ENCODE measurements at places on chromosomes 5 and 9. TPM values are rescaled to one million over a fixed set of nuclear protein-coding genes. Genes with fewer than 3 reads are reported as not detected.

DNA sequence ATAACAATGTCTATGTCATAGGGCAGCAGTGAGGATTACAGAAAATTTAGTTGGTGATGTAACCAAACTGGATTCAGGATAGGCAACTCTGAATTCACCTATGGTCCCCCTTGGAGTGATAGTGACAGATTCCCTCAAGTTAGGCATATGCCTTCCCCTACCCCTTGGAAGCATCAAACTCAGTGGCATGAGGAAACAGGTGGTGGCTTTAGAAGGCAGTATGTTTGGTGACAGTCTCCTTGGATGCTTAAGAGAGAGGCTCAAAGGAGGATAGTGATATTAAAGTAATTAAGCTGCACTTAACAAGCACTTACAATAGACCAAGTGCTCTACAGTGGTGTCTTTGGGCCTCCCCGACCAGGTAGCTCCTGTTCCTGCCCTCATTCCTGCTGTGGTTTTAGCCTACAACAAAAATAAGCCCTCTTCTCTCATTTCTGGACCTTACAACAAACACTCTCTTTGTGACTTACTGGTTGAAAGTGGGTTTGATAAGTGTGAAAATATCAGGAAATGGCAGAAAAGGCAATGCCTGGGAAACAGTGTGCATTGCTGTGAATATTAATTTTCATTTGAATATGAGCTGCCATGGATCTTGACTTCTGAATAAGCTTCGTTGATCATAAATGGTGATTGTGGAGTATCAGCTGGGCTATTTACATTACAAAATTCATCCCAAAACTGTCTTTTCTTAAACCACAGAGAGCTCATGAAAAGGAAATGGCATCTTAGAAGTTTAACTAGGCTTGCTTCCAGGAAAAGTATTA, 29.2 kb downstream of the NR4A3 start:
- DNase-seq = no peak

DNA sequence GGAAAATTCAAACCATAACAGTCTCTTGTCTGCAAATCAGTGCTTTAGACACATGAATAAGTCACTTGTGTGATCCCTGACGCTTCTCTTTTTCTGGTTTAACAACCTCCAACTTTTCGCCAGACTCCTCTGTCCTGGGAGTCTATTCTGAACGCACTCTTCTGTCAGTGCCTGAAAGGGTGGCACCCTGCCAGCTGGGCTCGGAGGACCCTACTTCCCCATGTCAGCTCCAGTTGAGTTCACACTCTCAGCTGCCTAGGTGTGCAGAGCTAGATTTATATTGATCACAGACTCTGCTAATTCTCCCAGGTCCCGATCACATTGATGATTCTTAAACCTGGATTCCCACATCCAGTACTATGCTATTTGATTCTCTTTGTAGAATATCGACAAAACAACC, 649.1 kb downstream of the BNC2 start:
- no peak for DNase-seq

DNA sequence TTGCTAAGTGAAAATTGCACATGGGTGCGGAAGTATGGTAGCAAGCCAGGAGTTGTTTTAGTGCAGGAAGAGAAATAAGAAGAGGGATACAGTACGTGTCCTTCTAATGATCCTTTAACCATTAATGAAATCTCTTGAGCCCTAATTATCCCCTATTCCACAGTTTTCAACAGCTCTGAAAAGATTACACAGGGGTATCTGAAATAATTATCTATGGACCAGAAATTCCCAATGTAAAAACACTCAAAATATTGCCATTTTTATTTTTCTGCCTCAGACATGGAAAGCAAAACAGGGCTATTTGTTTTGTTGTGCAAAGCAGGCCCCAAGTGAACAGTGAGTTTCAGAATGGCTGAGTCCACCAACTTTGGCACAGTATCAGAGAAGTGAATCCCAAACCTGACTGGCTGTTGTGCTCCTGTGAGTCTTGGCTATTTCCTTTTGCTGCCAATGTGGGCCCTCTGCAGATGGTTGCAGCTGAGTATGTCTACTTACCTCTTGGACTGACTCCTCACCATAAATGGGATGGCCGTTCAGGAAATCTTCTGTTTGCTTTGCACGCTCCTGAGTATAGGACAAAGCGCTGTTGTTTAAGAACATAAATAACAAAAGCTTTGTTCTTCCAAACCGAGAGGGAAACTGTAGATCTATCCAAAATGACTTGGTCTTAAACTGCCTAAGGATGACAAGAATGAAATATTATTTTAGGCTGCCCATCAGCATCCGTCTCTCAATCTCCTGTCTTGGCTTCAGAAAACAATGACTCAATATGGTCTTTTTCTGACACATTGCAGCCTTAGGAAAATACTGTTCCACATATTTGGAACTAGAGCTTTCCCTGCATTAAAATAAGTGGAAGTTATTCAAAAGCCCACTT, 204.1 kb downstream of the DEPDC1B start:
- DNase-seq = no peak

GRCh38 chr5:122805481-122805880, 30.6 kb downstream of the SNX2 start:
- no peak for DNase-seq

DNA sequence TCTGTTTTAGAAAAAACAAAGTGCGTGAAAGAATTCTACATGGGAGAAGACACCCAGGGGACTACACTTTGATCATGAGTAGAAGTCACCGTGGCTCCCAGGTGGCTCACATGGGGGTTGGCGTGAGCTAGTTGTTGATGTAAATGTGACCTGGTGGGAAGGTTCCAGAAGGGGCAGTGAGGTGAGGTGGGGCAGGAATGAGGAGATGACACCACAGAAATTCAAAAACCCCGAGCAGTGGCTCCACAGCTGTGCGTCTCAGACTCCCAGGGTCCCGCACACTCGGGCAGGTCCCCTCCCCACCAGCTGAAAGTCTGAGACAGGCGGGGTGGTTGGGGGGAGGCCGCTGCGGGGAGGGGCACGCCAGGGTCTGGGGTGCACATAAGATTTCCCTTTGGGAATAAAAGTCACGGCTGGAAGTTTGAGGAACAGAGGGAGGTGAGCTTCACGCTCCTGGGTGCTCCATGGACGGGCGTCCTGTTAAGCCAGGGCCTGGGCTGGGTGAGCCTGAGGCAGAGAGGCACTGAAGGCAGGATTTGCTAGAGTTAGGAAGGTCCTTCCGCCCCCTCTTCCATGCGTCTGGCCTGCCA, 29.9 kb downstream of the GLT6D1 start:
- no peak for DNase-seq

DNA sequence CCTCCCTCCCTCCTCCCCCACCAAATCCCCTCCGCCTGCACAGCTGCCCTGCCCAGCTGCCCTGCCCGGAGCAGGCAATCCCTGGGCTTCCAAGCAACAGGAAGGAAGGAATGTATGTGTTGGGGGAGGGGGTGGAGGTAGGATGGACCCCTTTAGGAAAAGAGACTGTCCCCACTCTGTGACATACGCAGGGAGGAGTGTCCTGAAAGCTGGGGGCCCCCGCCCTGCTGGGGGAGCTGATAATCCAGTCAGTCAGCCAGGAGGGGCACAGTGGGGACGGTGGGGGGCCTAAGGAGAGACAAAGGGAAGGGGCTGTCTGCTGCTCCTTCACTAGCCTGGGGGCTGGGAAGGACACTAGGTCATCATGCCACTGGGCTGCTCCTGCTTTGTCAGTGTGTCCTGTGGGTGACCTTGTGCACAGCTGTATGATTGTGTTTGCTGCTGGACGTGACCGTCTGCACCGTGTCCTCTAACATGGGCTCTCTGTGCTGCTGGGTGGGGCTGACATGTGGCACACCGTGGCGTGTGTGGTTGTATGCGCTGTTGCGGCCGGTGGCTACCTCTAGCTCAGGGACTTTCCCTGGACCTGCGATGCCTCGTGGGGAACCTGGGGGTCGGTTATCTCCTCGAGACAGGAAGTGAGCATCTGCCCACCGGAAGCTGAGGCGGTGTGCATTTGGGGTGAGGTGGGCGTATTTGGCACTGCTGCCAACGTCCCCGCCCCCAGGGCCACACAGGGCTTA, 3.0 kb downstream of the N4BP3 start:
- peak; percentile 69 for DNase-seq

CSF2 gene
- total RNA-seq = not detected
